ENCODE measurements at places on chromosomes 3 and 15. TPM values are rescaled to one million over a fixed set of nuclear protein-coding genes. Genes with fewer than 3 reads are reported as not detected.

- peak; percentile 44 for DNase-seq
- no peak overlapping the region for H3K4me3 ChIP-seq
- H3K36me3 ChIP-seq: no peaks in the 10 kb centered on the region
- H3K4me1 ChIP-seq: no peaks in the 10 kb centered on the region
- no peak overlapping the region for H3K27ac ChIP-seq
These were observed 45.7 kb downstream of the PRR23E start for GRCh38 chr3:127238602-127239001.

GRCh38 chr15:60758961-60759729 is 280.2 kb upstream of the ICE2 start:
- no peak overlapping the region for H3K27ac ChIP-seq
- H3K4me1 ChIP-seq: peaks cover 22% of the 10 kb centered on the region
- DNase-seq: no peak
- H3K36me3 ChIP-seq: no peaks in the 10 kb centered on the region

GRCh38 chr3:146191051-146191450 is 30.1 kb upstream of the PLOD2 start:
- H3K36me3 ChIP-seq: no peaks in the 10 kb centered on the region
- no peak overlapping the region for H3K27ac ChIP-seq
- no peaks in the 10 kb centered on the region for H3K27me3 ChIP-seq
- no peak overlapping the region for H3K4me3 ChIP-seq
- no peak for DNase-seq

GRCh38 chr15:29312387-29312786 is 42.8 kb upstream of the NSMCE3 start:
- no peak overlapping the region for H3K4me3 ChIP-seq
- H3K27ac ChIP-seq: no peak overlapping the region
- no peak for DNase-seq
- H3K27me3 ChIP-seq: no peaks in the 10 kb centered on the region

The ERICH6 gene
- total RNA-seq: not detected

- no peaks in the 10 kb centered on the region for H3K4me1 ChIP-seq
- H3K27me3 ChIP-seq: no peaks in the 10 kb centered on the region
- no peaks in the 10 kb centered on the region for H3K36me3 ChIP-seq
- DNase-seq: no peak
- H3K27ac ChIP-seq: no peak overlapping the region
These were observed 103.3 kb downstream of the TPRA1 start for GRCh38 chr3:127487196-127487595.

DNA sequence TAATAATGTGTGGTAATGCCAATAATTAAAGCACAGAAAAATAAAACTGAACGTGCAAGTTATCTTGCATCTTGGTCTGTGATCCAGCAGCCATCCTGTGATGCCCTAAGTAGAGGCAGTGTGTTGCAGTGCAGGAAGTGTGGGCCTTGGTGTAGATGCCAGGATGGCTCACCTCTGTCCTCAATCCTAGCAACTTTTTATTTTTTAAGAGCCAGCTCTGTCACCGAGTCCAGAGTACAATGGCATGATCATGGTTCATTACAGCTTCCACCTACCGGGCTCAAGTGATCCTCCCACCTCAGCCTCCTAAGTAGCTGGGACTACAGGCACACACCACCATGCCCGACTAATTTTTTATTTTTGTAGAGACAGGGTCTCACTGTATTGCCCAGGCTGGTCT is 7.6 kb downstream of the BAHD1 start:
- peaks cover 58% of the 10 kb centered on the region for H3K4me1 ChIP-seq
- H3K4me3 ChIP-seq: no peak overlapping the region
- H3K27me3 ChIP-seq: no peaks in the 10 kb centered on the region
- no peak overlapping the region for H3K27ac ChIP-seq
- no peak for DNase-seq

DNA sequence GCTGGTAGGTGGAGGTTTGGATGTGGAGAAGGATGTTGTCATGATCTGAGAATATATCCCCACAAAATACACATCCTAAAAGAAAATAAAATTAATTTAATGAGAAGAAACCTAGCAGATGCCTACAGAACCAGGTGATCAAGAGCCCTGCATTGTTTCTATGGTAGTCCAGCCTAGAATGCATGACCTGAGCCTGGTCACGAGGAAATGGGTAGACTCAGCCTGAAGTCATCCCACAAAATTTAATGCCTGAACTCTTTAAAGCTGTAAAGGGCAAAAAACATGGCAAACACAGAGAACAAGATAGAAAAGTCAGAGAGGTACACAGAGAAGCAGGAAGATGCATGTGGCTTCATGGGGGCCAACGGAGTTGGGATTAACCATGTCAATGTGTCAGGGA is 36.0 kb downstream of the LDHAL6B start:
- H3K4me3 ChIP-seq: no peak overlapping the region
- no peak for DNase-seq
- no peak overlapping the region for H3K27ac ChIP-seq
- H3K4me1 ChIP-seq: peaks cover 8% of the 10 kb centered on the region
- no peaks in the 10 kb centered on the region for H3K36me3 ChIP-seq
- H3K27me3 ChIP-seq: no peaks in the 10 kb centered on the region

All from vagina (tissue), 2 donors.